ENCODE measurements at places on chromosomes 1 and 21.

GRCh38 chr1:29548091-29548490 lies 311.8 kb downstream of the PTPRU start:
- no peak for DNase-seq

DNA sequence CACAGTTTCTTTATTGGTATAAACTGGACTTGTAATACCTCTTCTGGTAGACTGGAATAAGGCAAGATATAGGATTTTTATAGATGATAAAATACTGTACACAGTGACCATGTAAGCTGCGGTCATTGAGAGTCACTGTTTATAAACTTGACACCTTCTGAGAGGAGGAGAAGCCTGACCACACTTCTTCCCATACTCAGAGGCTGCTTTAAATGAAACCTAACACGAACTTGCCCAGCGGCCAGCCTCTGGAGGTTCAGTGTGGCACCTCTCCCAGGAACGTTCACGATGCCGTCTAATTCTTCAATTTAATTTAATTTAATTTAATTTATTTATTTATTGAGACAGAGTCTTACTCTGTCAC lies 22.5 kb downstream of the MTARC1 start:
- no peak for DNase-seq

DNA sequence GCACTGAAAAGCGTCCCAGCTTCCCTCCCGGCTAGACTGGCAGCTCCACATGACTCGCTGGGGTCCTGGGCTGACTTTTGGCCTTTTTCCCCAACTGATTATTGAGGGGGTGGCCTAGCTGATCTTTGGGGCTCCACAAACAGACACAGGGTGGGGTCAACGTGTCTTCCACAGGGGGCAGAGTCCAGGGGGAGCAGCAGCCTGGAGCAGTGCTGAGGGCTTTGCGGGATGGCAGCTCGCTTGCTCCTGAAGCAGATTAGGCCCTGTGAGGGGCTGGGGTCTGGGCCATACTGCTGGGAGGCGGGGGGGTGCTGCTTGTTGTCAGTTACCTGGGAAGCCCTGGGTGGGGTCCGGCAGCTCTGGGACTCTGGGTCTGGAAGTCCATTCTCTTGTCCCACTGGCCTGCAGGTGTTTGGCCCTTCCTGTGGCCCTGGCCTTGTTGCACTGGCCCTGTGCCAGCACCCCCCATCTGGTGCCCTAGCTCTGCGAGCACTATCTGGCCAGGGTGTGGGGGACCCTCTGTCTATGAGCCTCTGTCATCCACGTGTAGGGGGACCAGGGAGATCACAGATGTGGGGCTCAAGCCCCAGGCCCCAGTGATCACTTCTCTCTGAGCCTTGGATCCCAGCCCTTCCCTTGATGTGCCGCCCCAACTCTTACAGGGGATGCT lies 12.3 kb upstream of the HES5 start:
- DNase-seq: no peak

- no peak for DNase-seq
These were observed 40.6 kb upstream of the RAB4A start for GRCh38 chr1:229230140-229230892.

DNA sequence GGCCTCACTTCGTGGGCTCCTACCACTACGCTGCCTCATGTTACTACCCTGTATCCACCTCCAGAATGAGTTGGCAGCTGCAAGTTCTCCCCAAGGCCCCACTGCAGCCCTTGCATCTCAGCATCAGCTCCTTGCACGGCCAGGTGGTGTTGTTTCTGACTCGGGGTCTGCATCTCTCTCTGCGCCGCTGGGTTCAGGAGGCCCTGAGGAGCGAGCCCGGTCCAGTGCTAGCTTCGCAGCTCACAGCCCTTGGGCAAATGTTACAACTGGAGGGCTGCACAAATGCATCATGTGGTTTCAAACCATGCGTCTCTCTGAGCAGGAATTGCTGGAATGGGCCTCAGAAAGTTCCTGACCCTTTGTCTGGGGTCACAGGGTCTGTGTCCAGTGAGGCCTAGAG lies 3.2 kb upstream of the CLDN14 start:
- DNase-seq: no peak

DNA sequence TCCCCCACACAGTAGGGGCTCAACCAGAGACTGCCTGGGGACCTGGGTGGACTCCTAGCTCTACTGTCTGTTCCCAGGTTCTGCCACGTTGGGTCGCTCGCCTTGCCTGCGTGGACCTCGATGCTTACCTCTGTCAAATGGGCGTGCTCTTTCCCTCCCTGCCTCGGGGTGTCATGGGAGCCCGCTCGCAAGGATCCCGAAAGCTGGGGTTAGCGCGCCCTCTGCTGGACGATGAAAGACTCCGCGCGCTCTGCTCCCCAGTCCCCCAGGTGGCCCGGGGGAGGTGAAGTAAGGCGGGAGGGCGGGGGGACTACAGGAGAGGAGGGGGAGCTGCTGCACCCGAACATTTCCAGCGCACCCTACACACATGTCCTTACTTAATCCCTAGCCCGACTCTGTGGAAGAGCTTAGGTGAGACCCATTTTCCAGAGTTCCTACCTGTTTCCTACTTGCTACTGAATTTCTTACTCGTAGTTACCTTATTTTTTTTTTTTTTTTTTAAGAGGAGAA lies 2.3 kb upstream of the BSND start:
- DNase-seq: peak; percentile 35

DNA sequence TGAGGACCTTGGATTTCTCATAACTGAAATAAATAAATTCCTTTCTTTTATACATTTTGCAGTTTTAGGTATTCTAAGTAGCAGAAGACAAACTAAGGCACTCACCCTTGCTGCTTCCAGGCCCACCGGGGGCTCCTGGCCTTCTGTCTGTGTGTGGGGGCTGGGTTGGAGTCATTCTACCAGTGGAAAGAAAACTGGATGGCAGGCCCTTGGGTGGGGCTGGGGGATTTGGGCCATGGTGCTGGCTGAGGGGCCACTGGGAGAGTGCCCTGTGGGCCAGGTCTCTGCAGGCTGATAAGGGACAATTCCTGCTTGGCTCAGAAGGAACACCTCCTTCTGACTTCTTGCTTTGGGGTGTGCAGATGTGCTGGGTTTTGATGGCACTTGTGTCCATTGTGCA lies 54.0 kb upstream of the CSF3R start:
- no peak for DNase-seq

DNA sequence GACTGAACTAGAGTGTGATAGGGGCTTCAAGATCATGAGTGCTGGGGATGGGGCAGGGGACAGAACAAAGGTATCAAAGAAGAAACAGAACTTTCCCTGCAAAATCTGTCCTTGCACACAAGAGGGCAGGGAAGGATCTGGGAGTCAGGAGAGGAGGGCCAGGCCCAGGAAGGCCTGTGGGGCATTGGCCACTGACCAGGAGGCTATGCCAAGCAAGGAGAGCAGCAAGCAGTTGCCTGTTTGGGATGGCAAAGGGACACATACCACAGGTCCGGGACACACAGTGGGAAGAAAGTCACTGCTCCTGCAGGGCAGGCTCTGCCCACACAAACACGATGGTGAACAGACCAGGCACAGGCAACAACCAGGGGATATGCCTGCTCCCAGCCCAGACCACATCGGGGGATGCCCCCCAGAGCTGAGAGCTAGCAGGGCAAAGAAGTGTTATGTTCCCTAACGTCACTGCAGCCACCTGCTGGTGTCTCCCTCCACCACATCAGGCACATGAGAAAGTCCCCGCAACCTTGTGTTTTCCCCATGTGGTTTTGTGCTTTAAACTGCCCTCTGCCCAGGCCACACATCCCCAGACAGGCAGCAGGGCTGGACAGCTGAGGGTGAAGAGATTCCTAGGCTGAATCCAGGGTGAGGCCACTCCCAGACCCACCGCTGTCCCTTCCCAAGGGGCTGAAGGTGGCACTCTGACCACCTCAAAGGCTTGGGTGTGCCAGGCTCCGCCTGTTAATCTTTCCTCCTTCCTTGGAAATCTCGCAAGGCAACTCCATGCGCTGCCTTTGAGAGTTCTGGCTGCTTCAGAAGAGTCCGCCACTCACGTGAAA lies 53.6 kb downstream of the KIF21B start:
- DNase-seq: no peak

GRCh38 chr1:118223426-118223825 lies 38.4 kb upstream of the SPAG17 start:
- DNase-seq: no peak

GRCh38 chr1:156464825-156465452 lies 35.6 kb downstream of the MEF2D start:
- no peak for DNase-seq

DNA sequence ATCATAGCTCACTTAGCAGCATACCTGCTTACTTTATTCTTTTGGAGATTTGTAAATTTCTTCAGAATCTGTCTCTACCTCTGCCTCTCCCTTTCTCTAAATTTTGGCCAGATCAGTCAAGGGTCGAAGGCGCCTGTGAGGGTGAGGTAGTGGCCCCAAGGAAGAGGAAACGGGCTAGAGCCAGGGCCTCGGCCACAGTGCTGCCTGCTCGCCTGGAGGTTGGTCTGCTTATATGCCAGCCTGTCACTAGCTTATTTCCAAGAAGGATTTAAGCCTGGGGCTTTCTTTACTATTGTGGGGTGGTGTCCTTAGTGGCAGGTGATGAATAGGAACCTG lies 19.6 kb downstream of the PEX14 start:
- DNase-seq: no peak

DNA sequence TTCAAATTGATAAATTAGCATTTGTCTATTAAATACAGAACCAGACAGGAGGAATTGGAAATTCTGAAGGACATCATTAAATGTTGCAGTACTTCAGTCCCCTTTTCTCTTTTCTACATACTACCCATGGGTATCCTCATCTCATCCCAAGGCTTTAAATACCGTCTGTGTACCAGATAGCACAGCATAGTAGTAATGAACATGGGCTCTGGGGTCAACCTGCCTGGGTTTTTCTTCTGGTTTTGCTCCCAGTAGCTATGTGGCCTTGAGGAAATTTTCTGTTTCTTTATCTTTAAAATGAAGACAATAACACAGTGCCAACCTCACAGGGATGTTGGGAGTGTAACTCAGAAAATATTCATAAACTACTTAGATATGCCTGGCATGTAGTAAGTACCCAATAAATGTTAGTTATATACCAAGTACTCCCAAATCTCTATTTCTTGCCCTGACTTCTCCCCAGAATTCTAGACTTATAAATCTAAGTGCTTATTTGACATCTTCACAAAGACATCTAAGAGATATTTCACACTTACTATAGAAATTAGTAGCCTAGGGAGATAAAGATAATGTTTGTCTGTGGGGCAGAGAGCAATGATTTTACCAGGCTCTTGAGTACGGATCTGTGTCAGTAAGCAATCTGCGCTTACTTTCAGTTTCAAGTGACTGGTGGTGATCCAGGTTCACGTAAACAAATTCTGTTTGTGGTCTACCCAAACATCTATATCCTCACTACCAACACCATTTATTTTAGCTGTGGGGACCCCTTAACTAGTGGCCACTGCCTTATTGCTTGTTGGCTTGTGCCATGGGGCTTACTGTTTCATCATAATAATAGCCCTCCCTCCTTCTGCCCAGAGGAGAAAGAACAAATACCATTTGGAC lies 37.3 kb downstream of the VANGL2 start:
- DNase-seq: no peak

DNA sequence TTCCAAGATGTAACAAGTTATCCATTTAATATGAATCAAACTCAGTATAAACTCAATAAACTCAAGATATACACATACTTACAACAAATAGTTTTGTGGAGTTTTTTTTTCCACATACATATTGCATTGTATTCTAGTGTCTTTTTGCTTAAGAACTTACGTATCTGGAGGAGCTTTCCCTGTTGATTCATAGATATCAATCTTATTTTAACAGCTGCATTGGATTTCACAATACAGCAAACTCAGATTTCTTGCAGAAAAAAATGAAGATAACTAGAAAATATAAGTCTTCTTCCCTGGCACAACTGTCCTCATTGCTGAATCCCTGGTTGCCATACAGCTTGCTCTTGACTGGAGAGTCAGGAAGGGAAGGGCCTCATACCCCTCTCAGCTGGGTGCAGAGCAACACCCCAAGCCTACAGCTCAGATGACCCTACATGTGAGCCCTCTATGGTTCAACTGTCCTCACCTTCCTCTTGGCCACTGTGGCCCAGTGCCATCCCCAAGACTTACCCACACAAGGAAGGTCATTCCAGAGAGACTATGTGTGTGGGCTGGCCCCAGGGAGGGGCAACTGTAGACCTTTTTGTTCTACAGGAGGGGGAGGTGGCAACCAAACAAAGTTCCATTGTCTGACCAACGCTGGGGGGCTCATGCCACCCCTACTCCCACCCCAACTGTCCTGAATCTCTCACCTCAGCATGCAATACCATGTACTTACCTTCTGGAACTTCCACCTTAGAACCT lies 1.7 kb downstream of the MPZ start:
- DNase-seq: no peak

DNA sequence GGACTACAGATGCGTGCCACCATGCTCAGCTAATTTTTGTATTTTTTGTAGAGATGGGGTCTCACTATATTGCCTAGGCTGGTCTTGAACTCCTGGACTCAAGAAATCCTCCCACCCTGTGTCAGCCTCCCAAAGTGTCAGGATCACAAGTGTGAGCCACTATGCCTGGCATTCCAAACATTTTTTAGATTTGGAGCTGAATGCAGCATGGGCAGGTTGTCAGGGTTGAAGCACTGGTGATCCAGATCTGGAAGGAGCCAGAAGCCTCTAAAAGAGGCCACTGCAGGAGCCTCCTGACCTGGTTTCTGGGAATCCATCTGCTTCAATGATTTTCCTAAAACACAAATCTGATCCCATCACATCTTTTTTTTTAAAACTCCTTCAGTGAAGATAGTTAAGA lies 1.8 kb upstream of the CTPS1 start:
- no peak for DNase-seq

DNA sequence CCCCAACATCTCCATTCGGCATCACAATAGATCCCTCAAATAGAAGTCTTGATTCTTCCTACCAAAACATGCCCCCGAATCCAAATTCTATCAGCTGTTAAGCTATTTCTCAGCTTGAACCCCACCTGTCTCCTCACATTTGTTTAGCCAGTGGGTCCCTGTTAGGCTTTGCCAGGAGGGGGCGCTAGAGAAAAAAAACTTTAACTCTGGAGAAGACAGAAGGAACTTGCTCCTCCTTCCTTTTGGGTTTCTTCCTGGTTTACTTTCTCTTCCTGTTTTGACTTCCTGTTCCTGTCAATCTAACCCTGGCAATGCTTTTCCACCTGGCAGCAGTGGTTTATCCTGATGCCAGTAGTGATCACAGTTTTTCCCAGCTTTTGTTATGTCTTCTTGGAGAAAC lies 95.6 kb upstream of the KCNK1 start:
- DNase-seq: no peak

DNA sequence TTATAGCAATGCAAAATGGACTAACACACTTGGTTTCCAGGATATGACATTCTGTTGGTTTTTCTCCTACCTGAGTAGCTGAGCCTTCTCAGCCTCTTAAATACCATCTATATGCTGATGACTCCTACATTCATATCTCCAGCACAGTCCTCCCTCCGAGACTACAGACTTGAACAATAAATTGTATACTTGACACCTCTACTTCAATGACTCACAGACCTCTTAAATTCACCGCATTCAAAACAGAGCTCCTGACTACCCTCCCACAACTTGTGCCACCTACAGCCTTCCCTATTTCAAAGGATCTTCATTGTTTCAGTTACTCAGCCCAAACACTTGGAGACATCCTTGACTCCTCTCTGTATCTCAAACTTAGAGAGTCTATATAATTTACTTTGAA lies 66.8 kb upstream of the ASB17 start:
- no peak for DNase-seq

All from anterior cingulate cortex (tissue), 58 donors.